ENCODE measurements at places on chromosomes 11 and 22.

- DNase-seq, result no peak
These were observed 3.4 kb upstream of the ATP5MGL start for GRCh38 chr22:42643634-42644421.

DNA sequence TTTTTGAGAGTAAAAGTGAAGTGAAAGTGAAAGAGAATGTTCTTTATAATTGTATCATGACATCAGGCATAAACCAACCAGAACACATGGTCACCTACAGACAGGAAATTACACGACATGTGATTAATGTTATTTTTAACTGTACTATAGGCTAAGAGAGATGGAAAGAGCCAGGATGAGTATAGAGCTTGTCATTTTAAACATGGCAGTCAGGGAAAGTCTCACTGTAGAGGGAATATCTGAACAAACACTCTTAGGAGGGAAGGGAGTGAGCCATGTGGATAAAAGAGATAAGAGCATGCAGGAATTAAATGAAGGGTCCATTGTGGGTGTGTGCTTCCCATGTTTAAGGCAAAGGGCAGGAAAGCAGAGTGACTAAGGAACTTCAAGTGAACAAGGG lies 599.1 kb upstream of the FAT3 start:
- no peak for DNase-seq

- DNase-seq, result no peak
These were observed 6.1 kb downstream of the CXCR5 start for GRCh38 chr11:118889797-118890196.

- no peak for DNase-seq
These were observed 134.6 kb downstream of the ST3GAL4 start for GRCh38 chr11:126489836-126490660.

GRCh38 chr11:117643606-117644300 lies 153.3 kb downstream of the DSCAML1 start:
- DNase-seq, result no peak

DNA sequence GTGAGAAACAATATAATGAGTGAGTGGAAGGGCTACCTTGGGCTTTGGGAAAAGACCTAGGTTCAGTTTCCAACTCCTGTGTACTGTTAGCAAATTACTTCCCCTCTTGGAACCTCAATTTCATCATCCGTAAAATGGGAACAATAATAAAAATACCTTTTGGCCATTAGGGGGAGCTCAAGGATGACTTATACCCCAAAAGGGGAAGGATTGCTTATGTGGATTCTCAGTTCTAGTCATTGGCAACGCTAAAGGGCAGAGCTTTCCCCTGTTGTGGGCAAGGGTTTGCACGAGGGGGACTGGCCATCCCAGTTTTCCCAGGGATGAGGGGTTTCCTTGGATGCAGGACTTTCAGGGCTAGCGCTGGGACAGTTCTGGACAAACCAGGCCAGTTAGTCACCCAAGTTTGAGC lies 3.1 kb upstream of the COMMD9 start:
- peak; percentile 16 for DNase-seq

- no peak for DNase-seq
These were observed 722.9 kb upstream of the RAG2 start for GRCh38 chr11:37320921-37321320.

DNA sequence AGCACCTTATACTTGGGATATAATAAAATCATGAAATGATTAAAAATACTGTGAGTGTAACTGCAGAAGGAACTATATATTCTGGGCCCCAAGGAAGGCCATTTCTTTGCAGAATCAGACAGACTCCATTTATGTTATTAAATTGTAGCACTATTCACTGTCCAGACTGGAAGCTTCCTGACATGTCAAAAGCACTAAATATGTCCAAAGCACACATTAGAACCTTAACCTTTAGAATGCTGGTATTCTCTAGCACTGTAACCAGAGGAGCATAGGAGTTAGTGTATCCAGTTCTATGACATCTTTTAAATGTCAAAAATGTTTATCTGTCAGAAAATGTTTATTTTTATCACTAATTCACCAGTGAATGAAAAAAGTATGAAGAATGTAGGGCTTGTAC lies 246.9 kb downstream of the CADM1 start:
- no peak for DNase-seq

Data from DMS79 treated with DMSO at 0.1 percent for 48 hours (cell line).